Globus pallidus (tissue), 1 donor: ENCODE measurements at places on chromosomes 12 and 14.

GRCh38 chr12:117699118-117699517 is 269.7 kb downstream of the KSR2 start:
- DNase-seq, result no peak

GRCh38 chr12:73445658-73446324 is 1091.8 kb upstream of the ATXN7L3B start:
- no peak for DNase-seq

GRCh38 chr14:105389534-105389933 is 8.8 kb upstream of the TEX22 start:
- DNase-seq, result peak; percentile 47

DNA sequence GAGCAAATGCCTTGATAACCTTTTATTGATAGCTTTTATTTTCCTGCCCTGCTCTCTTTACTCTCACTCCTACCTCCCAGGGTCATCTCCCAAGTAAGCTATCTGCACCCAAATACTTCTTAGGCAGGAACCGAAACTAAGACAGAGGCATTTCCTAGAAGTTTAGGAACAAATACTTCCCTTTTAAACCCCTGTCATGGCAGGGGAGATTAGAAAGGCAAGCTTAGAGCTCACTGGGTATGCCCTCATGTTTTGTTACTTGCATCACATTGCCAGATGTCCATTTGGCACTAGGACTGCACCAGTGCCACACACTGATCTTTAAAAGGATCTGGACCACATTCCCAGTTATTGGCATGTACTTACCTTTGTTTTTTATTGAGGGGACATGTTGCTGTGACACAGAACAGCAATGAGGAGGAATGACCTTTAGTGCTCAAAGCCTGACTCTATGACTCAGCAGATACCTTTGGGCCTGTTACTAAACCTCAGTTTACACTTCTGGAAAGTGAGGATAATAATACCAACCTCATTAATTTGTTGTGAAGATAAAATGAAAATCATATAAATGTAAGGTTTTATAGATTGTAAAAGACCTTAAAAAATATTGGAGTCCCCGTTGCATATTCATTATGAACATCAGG is 40.9 kb upstream of the MBIP start:
- DNase-seq, result peak; percentile 41

DNA sequence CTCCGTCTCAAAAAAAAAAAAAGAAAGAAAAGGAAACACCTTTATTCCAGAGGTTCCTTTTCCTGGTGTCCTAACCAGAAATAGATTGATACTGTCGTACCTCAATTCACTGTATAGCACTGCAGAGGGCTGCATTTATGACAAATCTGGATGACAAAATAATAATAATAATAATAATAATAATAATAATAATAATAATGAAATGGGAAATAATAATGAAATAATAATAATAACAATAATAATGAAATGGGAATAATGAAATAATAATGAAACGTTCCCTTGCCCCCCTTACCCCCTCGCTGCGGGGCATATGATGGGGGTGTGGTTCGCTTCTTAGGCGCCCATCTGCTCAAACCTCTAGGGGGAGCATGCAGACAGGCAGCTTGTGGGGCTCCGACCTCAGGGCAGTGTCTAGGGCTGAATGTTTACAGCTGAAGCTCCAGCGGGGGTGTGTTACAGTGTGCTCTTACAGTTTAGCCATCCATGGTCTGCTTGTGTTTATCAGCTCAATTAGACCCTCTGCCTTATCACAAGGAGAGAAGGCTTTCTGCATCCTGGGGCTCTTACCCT is 1088.3 kb upstream of the SEL1L start:
- no peak for DNase-seq

- no peak for DNase-seq
These were observed 9.5 kb downstream of the EMP1 start for GRCh38 chr12:13205809-13206559.

DNA sequence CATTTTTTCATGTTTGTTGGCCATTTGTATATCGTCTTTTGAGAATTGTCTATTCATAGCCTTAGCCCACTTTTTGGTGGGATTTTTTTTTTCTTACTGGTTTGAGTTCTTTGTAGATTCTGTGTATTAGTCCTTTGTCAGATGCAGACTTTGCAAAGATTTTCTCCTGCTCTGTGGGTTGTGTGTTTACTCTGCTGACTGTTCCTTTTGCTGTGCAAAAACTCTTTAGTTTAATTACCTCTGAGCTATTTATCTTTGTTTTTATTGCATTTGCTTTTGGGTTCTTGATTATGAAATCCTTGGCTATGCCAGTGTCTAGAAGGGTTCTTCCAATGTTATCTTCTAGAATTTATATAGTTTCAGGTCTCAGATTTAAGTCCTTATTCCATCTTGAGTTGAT is 220.0 kb downstream of the FUT8 start:
- DNase-seq, result no peak

- DNase-seq, result no peak
These were observed 282.1 kb upstream of the GRIP1 start for GRCh38 chr12:66960704-66961690.

GRCh38 chr14:102418853-102419240 is 56.1 kb downstream of the TECPR2 start:
- no peak for DNase-seq

DNA sequence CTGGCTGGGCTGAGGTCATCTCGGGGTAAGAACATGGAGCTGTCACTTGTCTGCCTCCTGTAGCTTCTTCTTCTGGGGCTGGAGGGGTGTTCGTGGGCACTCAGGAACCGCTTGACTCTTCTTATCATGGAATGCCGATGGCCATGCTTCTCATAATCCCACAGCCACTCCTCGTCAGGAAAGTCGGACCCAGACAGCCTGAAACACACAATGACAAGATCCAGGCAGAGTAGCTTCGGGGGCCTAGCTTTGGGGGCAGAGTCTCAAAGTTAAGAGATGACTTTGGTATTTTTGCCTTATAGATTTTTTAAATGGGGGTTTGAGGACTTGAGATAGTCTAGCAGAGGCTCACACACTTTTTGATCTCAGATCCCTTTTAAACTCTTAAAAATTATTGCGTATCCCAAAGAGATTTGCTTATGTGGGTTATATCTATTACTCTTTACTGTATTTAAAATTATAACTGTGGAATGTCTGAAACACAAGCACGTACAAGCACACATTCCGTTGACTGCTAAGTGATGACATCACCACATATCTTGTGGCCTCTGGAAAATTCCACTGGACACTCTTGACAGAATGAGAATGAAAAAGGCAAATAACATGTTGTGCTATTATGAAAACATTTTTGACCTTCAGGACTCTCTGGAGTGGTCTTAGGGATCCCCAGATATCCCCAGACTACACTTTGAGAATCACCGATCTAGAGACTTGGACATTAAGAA is 43.3 kb downstream of the BEST3 start:
- no peak for DNase-seq

DNA sequence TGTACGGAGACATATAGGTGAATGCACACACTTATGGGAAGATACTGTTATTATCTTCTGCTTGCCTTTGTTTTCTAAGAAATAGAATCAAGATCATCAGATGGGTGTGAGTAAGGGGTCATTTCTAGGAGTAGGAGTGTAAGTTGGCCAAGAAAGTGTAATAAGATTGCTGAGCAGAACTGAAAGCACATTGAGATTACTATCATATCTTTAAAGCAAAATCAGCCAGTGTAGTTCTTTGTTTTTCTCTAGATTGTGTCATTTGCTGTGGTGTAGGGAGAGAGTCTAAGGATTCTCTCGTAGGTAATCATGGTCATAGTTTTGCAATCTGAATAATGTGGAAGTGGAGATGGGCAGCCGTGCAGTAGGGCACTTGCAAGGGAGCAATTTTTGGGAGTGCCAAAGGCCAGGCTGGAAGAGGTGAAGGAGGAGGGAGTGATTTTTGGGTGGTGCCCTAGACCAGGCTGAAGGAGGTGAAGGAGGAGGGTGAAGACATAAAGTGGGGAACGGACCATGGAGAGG is 131.6 kb downstream of the RGS6 start:
- DNase-seq, result no peak

- no peak for DNase-seq
These were observed 237.3 kb downstream of the CACNA1C start for GRCh38 chr12:2290091-2290490.

- no peak for DNase-seq
These were observed 858.1 kb downstream of the NRXN3 start for GRCh38 chr14:79028281-79028680.

DNA sequence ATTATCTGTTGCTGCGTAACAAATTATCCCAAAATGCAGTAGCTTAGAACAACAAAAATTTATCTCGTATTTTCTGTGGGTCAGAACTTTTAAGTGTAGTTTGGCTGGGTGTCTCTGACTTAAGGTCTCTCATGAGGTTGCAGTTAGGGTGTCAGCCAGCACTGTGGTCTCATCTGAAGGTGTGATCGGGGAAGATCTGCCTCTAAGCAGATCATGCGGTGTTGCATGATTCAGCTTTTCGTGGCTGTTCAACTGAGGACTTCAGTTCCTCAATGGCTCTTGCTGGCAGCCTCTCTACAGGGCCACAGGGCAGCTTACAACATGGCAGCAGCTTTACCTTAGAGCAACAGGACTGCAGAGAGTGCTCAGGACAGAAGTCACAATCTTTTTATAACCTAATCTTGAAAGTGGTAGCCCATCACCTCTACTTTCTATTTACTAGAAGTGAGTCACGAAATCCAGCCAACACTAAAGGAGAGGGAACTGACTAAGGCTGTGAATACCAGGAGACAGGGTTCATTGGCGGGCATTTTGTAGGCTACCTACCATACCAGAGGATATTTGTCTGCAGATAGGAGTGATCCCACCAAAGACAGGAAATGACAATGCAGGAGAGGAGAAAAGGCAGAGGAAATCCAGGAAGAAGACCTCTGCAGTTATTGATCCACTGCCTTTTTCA is 1.8 kb upstream of the TMPRSS12 start:
- no peak for DNase-seq

DNA sequence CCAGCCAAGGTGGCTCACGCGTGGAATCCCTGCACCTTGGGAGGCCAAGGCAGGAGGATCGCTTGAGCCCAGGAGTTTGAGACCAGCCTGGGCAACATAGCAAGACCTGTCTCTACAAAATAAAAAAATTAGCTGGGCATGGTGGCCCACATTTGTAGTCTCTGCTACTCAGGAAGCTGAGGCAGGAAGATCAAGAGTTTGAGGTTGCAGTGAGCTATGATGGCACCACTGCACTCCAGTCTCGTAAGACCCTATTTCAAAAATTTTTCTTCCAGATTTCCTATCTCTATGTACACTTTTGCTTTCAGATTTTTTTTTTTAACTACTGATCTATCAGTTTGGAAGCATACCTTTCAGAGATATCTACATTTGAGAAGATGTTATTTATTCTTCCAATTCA is 15.3 kb downstream of the SNX6 start:
- no peak for DNase-seq

GRCh38 chr14:58401587-58401986 is 5.9 kb downstream of the TOMM20L start:
- no peak for DNase-seq

DNA sequence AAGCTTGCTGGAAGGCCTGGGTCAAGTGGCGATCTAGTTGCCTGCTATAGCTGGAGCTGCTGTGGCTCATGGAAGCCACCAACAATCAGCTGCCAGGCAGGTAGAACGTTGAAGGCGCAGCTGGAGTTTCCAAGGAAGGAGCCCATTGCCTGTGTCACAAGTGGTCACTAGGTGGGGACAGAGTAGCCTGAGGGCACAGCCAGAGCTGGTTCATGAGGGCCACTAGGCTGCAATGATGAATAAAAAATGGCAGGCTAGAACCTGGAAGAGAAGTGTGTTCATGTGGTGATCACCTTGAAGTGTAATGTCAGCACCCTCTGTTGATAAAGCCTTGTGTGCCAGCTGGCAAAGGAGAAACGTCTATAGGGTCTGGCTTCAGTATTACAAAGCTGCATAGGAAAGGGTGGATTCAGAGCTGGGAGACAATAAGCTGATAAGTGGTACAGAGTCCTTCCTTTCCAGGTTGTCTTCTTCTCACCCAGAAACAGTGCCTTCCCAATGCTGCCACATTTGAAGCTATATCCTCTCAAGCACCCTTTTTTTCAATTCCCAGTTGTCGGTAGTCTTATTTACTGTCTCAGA is 165.8 kb downstream of the EMP1 start:
- DNase-seq, result peak; percentile 62

DNA sequence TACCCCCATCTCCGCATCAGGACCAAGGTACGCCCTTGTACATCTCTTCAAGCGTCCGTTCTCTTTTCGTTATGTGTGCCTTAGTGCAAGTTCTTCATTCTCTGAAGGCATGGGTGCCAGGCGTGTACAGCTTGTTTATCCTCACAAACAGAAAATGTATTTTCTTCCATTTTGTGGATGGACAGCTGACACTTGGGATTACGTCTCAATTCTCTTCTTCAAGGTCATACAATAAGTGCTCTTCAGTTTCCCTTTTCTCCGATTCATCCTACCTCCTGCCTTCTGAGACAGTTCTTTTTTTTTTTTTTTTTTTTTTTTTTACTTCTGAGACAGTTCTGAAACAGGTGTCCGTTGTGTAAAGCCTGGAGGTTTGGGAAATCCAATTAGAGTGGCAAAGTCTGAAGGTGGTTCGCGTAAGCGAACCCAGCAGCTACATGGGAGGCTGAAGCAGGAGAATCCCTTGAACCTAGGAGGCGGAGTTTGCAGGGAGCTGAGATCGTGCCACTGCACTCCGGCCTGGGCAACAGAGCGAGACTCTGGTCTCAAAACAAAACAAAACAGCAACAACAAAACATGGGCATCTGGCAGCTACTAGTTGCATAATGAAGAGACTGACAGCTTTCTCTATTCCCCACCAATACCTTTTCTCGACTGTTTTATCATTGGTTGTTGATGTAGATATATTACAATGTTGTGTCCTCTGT is 734 bp downstream of the COX6A1 start:
- no peak for DNase-seq

GRCh38 chr12:46473634-46474329 is 101.2 kb upstream of the SLC38A2 start:
- peak; percentile 37 for DNase-seq

DNA sequence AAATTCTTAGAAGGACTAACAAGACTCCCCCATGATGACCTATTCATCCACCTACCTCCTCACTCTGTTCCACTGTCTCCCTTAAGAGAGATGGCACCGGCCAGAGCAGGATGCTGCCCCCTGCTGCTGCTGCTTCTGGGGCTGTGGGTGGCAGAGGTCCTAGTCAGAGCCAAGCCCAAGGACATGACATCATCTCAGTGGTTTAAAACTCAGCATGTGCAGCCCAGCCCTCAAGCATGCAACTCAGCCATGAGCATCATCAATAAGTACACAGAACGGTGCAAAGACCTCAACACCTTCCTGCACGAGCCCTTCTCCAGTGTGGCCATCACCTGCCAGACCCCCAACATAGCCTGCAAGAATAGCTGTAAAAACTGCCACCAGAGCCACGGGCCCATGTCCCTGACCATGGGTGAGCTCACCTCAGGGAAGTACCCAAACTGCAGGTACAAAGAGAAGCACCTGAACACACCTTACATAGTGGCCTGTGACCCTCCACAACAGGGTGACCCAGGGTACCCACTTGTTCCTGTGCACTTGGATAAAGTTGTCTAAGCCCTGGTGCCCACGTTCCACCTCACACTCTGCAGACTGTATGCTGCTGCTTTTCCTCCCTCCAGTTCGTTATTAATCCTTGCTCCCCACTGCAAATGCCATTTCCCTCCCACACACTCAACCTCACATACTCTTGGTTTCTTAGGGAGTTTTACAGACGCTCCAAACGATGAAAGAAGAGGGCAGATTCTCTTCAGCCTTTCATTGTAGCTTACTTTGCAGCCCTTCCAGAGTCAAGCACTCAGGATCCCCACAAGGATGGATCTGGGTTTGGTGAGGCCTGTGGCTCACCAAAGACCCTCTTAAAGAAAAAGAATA is at the start of gene RNASE8:
RNASE8 (plus strand) TSS at position 20 of the 873 bp plus-strand sequence; CDS start at position 91, 71 bp downstream.
- DNase-seq, result no peak

GRCh38 chr12:103712216-103712615 is 125.1 kb downstream of the STAB2 start:
- peak; percentile 2 for DNase-seq

GRCh38 chr14:104776961-104777807 is 18.4 kb downstream of the AKT1 start:
- no peak for DNase-seq
